ENCODE measurements at places on chromosomes 7 and 10.

DNA sequence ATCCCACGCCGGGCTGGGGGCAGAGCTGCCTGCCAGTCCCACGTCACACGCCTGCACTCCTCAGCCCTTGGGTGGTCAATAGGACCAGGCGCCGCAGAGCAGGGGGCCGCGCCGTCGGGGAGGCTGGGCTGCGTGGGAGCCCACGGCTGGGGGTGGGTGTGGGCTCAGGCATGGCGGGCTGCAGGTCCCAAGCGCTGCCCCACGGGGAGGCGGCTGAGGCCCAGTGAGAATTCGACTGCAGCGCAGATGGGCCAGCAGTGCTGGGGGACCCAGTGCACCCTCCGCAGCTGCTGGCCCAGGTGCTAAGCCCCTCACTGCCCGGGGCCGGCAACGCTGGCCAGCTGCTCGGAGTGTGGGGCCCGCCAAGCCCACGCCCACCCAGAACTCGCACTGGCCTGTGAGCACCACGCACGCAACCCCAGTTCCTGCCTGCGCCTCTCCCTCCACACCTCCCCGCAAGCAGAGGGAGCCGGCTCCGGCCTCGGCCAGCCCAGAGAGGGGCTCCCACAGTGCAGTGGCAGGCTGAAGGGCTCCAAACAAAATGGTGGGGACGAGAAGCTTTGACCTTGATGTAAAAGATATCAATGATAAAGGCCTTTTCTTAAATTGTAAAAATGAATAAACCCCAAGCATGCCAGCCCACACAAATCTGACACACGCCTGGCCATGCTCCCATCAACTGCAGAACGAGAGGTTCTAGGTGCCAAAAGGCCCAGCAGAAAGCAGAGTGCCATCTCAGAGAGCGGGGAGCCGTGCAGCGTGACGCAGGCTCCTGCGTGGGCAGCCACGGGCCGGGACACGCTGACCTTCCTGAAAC, 255.5 kb downstream of the MAD1L1 start:
- DNase-seq = no peak

DNA sequence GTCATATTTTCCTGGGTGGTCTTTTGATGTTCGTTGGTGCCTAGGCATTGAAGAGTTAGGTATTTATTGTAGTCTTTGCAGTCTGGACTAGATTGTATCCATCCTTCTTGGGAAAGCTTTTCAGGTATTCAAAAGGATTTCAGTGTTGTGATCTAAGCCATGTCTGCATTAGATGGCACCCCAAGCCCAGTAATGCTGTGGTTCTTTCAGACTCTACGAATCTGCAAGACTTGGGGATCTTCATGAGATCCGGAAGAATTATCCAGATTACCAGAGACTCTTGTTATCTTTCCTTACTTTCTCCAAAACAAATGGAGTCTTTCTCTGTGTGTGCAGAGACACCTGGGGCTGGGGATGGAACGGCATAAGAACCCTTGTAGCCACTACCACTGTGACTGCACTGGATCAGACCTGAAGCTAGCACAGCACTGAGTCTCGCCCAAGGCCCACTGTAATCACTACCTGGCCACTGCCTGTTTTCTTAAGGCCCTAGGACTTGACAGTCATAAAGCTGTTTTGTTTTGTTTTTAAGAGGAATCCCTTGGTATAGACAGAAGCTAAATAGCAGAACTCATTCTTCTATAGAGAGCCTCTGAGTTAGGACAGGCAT, 75.5 kb downstream of the MARCHF5 start:
- no peak for DNase-seq

DNA sequence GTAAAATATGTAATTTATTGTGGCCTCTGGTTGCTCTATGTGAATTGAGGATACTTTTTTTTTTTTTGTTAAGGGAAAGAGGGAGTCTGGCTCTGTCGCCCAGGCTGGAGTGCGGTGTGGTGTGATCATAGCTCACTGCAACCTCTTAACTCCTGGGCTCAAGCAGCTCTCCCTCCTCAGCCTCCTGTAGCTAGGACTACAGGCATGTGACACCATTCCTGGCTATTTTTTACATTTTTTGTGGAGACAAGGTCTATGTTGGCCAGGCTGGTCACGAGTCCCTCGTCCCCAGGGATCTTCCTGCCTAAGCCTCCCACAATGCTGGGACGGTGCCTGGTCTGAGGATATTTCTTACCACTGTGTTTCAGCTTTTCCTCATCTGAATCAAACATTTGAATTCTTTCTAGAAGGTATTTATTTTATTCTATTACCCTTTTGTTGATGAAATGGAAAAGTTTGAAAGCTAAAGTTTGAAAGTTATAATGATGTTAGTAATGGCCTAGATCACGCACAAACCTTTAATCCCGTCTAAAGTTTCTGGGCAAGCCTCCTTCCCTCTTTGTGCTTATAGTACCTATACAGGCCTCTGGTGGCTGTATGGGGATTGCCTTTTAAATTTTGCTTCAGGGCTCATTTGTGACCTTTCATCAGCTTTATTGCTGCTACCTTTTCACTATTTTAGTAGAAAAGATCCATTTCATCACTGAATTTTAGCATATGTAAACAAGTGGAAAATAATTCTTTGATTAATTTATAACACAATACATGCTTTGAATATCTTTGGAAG, 2.0 kb downstream of the IFRD1 start:
- peak; percentile 35 for DNase-seq

DNA sequence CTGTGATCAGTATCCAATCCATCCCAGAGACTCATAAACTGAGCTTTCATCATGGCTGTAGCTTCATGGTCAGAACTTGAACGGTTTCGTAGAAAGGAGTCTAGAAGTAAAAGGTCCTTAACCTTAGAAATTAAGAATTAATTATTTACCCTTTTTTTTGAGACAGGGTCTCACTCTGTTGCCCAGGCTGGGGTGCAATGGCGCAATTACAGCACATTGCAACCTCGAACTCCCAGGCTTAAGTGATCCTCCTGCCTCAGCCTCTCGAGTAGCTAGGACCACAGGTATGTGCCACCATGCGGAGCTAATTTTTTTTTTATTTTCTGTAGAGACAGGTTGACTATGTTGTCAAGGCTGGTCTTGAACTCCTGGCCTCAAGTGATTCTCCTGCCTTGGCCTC, 41.7 kb downstream of the ATAD1 start:
- no peak for DNase-seq

DNA sequence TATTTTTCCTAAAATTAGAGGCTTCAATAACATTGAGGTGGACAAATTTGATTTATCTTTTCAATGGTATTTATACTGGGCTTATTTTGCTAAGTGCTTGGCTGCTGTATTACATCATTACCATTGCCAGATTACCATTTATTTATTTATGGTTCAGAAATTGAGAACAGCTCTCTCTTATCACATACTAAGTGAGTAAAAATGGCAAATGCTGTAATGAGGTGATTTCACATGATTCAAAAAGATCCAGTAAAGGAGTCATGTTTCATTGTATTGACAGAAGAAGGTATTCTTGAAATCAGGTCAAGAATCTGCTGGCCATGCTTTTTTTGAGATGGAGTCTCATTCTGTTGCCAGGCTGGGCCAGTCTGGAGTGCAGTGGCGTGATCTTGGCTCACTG, 322.6 kb downstream of the KIF20B start:
- no peak for DNase-seq

DNA sequence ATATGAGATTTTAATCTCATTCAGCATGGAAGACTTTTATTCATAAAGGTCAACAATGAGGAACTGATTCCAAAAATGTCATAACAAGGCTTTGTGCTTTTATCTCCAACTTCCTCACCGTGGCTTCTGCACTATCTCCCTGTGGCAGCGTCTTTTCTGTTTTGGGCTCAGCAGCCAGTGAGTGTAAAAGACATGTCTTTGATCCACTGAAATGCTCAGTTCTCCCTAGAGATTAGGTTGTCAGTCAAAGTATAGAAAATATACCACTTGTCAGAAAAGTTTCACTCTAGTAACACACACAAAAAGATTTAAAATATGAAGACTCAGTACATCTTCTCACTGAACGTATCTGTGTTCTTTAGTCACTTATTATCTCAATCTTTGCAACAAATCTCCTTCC, 901.8 kb upstream of the ZWINT start:
- DNase-seq = no peak

DNA sequence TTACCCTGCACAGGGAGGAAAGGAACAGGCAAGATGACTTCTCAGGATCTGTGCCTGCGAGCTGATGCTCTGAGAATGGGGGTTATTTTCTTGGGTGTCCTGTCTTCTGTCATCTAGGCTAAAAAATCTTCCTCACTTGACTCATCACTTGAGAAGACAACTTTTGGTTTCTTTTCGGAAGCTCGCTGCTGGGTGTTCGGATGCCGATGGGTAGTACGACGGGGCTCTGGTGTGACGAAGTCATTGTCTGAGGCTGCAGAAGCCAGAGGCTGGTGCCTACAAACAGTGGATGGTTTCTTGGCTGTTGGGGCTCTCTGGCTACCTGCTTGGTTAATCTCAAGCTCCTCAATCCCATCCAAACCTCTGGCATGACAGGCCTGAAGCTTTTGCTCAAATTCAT, 92.2 kb downstream of the NPSR1 start:
- DNase-seq = no peak

GRCh38 chr10:17075533-17076359, 53.9 kb downstream of the CUBN start:
- DNase-seq = peak; percentile 97

GRCh38 chr7:107816011-107816566, 13.1 kb upstream of the SLC26A3 start:
- DNase-seq = peak; percentile 75

GRCh38 chr7:74514131-74514591, 60.5 kb downstream of the GTF2IRD1 start:
- no peak for DNase-seq

DNA sequence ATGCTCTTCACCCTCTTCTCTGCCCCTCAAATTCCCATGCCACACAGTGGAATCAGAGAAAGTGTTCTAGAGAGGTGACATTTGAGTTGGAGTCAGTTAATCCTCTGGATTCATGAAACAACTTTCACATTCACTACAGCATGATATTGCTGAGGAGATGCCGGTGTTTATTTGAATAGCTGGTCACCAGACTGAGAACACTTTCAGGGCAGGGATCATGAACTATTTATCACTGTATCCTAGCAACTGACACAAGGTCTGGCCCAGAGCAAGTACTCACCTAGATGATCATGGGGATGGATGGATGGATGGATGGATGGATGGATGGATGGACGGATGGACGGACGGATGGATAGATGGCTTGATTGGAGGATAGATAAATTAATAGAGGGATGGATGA, 116.7 kb upstream of the ZMIZ1 start:
- DNase-seq = no peak

DNA sequence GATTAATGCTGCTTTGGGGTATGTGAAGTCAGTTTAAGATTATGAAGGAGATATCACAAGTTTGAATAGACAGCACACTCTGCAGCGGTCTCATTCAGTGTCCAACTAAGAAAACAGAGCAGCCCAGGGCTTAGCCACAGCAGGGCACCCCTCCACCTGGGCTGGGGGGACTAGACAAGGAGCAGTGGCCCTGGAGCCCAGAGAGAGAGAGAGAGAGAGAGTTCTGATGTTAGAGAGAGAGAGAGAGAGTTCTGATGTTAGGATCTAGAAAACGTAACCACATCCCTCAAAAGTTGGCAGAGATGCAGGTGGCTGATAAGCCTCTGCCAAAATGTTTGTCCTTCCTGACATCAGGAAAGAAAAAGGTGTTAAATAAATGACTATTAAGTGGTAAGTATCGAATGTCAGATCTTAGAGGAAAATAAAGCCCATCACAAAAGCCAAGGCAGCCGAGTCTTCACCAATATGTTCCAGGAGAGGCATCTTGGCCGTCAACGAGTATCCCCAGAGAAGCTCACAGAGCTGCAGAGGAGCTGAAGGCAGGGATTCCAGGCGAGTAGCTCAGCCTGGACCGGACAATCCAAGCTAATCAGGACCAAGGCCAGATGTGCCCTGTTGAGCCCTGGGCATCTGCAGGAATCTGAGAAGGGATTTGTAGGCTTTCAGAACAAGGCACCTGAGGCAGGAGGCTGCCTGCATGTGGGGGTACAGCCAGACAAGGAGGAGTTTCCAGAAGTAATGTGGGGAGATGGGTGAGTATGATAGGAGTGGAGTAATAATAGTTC, 150.1 kb upstream of the TCF7L2 start:
- no peak for DNase-seq

DNA sequence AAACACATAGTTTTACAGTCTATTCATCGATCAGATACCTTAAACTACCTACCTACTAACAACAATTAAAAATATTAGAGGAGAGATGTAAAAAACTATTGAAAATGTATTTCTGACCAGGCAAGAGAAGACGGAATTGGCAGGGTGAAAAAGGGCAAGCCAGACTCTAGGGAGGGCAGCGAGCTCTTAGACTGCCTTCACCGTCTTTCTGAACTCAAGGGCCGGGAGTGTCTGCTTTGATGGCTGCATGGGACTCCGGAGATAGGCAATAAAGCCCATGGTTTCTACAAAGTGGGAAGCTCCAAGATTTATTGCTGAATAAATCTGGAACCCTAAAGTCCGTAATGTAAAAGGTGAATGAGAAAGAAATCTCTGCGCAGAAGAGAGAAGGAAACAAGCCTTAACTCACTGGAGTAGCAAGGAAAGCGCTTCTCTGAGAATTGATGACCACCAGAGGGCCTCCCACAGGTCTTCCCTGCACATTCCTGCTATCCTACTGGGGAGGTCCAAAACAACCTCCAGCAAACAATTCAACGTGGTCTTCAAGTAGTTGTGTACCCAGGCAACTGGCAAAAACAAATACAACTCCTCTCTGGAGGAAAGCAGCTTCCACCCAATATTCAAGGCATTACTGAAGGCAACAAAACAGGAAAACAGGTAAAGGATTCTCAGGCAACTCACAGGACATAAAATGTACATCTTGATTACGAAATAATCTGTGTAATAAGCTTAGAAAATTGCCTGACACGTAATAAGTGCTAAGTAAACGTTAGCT, 181.3 kb downstream of the SDK1 start:
- peak; percentile 33 for DNase-seq
